Neural progenitor cell (in vitro differentiated cells): ENCODE measurements at places on chromosomes 6 and 20.

DNA sequence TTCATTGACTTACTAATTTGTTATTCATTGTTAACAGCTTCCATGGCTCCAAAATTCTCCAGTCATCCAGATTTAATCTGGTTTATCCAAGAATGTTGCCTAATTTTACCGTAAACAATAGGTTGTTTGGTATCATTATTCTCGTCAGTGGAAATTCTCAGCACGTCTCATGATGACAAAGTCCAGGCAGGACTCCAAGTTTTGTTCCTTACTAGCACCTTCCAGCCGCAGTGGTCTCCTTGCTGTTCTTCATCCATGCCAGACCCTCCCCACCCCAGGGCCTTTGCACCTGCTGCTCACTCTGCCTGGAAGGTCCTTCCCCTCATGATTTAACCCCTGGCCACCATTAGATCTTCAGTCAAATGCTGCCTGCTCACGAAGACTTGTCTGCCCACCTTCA, 48.1 kb upstream of the NAA20 start:
- no peak overlapping the region for H3K27ac ChIP-seq
- H3K36me3 ChIP-seq, result no peaks in the 10 kb centered on the region
- DNase-seq, result no peak
- H3K4me3 ChIP-seq, result no peak overlapping the region
- no peaks in the 10 kb centered on the region for H3K4me1 ChIP-seq

DNA sequence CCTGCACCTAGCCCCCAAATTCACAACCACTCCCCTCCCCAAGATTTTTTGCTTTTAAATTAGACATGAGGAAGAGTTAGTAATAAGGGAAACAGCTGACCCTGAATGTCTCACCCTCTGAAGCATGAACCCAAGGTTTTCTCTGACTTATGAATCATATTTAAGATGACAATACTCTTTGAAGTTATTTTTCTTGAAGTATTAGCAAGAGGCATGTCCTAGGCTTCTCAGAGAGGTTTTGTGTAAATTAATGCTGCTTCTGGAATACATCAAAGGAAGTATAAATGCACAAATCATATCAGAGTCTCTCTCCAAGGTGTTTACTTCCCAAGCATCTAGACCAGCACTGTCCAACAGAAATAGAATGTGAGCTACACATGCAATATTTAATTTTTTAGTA, 408.1 kb upstream of the MARCKS start:
- no peak for DNase-seq
- no peaks in the 10 kb centered on the region for H3K36me3 ChIP-seq
- H3K4me1 ChIP-seq, result peaks cover 3% of the 10 kb centered on the region
- no peaks in the 10 kb centered on the region for H3K27me3 ChIP-seq

DNA sequence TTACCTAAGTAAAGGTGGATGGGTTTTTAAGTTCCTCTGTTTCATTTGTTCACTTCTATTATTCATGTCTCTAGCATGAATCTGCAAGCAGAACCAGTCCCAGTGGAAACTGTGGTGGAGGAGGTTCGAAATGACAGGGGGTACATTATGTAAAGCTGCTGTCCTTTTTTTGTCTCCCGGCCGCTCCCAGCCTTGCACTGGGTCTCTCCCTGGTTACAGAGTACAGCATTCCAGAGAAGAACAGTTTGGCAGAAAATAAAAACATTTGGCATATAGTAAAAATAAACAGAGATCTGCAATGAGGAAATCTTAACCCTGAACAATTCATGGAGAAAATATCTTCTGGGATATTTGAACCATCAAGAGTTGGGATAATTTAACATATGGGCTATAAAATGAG, 34.6 kb upstream of the TAGAP start:
- no peaks in the 10 kb centered on the region for H3K4me1 ChIP-seq
- no peak overlapping the region for H3K27ac ChIP-seq
- no peak overlapping the region for H3K4me3 ChIP-seq
- DNase-seq, result no peak
- no peaks in the 10 kb centered on the region for H3K36me3 ChIP-seq

DNA sequence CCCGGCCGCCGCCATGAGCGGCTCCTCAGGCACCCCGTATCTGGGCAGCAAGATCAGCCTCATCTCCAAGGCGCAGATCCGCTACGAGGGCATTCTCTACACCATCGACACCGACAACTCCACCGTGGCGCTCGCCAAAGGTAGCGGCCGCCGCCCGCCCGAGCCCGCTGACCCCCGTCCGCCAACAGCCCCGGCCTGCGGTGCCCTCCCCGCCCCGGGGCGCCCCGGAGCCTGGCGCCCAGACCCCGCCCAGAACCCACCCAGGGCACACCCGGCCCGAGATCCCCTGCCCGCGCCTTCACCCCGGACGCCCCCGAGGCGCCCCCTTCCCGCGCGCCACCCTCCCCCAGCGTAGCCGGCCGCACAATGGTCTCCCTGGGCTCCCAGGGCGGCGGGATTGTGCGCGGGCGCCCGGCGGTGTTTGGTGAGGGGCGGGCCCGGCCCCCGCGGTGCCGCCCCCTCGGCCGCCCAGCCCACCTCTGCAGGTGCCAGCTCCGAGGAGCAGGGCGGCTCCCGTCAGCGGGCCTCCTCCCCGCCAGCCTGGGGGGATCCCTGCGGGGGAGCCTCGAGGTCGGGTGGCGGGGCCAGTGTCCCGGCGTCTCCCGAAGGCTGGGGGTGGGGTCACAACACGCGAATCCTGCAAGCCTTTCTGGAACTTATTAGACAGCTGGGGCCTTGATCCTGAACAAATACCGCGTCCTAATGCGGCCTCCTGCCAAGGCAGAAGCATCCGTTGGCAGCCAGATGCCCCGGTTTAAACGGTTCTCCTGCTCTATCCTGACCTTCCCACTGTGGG, 577 bp downstream of the LSM14B start:
- H3K27ac ChIP-seq, result no peak overlapping the region
- no peaks in the 10 kb centered on the region for H3K27me3 ChIP-seq
- H3K36me3 ChIP-seq, result peaks cover 5% of the 10 kb centered on the region
- H3K4me3 ChIP-seq, result peak overlapping the region; percentile 92
- DNase-seq, result peak; percentile 61

- no peaks in the 10 kb centered on the region for H3K27me3 ChIP-seq
- DNase-seq, result no peak
- no peak overlapping the region for H3K4me3 ChIP-seq
- no peak overlapping the region for H3K27ac ChIP-seq
- peaks cover 6% of the 10 kb centered on the region for H3K4me1 ChIP-seq
- no peaks in the 10 kb centered on the region for H3K36me3 ChIP-seq
These were observed 197.1 kb downstream of the KHDC1L start for GRCh38 chr6:73028124-73028766.
